Stimulated activated CD4-positive, alpha-beta T cell treated with anti-CD3 and anti-CD28 coated beads, Interleukin-12 subunit alpha, Interleukin-12 subunit beta, amount 100 ng/mL, for 48 hours (primary cell): ENCODE measurements at places on chromosomes 12 and 14.
A peak's percentile ranks its signal among the peaks of the same experiment; 100 is the strongest.

DNA sequence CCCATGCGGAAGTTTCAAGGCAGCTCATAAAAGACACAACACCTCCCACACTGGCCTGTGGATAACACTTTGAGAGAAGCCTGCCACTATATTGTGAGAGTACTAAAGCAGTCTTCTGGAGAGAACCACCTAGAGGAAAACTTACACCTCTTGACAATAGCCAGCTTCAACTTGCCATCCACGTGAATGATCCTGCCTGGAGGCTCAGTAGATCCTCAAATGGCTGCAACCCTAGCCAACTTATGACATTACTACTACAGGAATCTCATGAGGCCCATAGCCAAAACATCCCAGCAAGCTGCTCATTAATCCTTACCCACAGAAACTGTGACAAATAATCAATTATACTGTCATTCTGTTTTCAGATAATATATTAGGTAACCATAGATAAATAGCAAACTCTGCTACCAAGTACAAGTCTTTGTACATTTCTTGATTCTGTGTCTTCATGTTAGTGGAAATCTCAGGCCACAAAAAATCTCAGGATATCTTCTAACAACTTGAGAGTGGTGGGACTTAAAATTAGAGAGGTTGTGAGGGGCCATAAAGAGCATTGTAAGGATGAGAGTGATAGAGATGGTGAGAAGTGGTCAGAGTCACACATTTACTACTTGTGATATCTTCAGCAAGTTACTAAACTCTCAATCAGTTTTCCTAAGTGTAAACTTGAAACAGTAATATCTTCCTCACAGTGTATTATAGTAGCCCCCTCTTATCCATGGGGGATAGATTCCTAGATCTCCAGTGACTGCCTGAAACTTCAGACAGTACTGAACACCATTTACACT is 368.0 kb downstream of the C12orf50 start:
- no peak for DNase-seq

DNA sequence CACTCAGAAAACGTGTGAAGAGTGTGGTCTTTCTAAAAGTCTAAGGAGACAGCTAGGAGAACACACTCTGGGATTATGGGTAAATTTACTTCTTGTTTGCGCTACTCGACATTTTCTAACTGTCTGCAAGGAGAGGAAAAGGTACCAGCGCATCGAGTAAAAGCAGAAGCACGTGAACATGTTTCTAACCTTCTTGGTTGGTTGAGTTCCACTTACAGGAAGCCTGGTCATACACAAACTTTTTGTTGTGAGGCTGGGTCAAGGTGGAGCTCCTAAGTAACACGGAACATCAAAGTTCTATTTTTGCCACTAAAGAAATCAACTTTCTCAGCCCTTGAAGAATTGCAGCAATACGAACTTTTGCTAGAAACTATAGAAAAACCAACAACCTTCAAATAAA is 20.0 kb downstream of the ANKLE2 start:
- no peak for DNase-seq

GRCh38 chr12:132687211-132688164 is at the start of the genes POLE and PXMP2:
POLE (minus strand) TSS chr12:132687342; CDS start chr12:132687315, 27 bp downstream.
PXMP2 (plus strand) TSS chr12:132687587; CDS start chr12:132687671, 84 bp downstream.
- peak; percentile 94 for DNase-seq

- no peak for DNase-seq
These were observed 53.2 kb upstream of the NELL2 start for GRCh38 chr12:44929236-44929885.

- no peak for DNase-seq
These were observed 33.5 kb upstream of the CERS5 start for GRCh38 chr12:50200552-50201273.

DNA sequence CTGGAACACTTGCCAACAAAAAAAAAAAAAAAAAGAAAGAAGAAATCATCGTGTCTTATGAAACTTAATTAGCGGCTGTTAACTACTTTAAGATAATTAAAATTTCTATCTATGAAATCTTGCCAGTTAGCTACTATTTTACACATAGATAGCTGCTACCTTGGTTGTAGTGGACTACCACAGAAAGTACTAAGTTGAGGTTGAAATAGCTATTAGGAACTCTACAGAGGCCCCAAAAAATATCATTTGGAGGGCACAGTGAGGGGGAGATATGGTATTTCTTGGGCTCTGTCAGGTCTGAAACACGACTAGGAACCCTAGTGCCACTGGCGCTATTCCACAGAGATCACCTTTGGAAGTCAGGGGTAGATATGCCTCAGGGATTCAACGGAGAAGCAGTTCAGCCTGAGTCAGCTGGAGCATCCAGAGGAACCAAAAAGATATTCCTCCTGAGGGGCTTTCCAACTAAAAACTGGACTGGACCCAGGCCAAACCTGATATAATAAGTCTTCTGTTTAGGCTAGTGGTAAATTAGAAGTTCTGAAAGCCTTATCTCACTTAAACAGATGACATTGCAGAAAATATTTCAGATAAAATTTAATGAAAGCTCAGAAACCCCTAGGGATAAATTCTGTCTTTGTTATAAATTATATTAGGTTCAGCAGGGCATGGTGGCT is 126.1 kb downstream of the EPS8 start:
- no peak for DNase-seq

DNA sequence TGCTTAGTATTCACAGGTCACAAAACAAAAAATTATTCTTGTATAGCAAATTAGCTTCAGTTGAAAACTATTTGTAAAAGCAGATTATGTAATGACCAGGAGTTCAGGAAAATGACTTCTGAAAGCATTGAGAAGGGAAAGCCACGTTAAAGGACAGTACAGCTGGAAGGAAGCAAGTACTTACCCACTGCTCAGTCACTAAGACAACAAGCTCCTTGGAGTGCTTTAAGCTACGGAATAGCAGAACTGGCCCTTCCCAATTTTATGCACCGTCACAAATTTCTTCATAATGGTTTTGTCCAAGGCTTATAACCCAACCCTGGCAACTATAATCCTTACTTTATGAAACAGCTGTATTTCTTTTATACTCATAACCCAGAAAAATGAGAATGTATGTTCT is 13.0 kb upstream of the SNAPC1 start:
- no peak for DNase-seq
